ENCODE measurements at places on chromosomes 6 and 20.

- no peak for DNase-seq
Measured at GRCh38 chr20:53077373-53078205, 105.4 kb downstream of the TSHZ2 start.

DNA sequence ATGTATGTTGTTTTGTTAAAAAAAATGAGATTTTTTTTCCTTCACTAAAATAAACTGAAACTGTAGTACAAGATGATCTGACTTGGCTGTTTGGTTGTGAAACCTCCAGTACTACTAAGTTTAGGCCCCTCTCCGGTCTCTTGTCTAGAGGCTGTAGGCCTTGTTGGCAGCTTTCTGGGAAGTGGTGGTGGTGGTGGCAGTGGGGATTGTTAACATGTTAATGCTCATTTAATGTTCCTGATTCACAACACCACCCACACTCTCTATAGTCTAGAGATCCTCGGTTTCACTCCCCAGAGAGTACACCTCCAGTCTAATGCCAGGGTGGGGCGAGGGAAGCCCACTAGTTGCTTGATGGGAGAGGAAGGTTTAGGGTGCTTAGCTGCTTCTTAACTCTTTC, 24.1 kb downstream of the STK4 start:
- DNase-seq = no peak

DNA sequence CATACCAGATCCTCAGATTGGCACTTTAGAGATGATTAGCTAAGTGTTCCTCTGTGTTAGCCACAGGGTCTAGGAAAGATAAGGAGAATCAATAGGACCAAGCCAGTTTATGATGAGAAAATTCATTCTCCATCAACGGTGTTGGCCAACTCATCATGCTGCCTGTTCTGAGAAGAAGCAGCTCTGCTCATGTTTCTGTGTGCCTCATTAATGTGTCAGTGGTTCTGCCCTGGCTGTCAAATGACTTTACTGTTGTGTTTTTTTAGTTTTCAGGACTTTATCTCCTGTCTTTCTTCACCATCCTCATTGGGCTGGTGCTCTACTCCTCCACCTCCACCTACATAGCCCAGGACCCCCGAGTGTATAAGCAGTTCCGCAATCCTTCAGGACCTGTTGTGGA, 234.3 kb upstream of the PLN start:
- no peak for DNase-seq

GRCh38 chr6:29982097-29982496, 39.8 kb downstream of the HLA-A start:
- no peak for DNase-seq

GRCh38 chr20:44456611-44457010, 19.1 kb upstream of the TTPAL start:
- no peak for DNase-seq

GRCh38 chr6:132830334-132830751, 16.0 kb downstream of the RPS12 start:
- no peak for DNase-seq
